ENCODE measurements at places on chromosomes 16 and 17.

- no peak for DNase-seq
- H3K27ac ChIP-seq, result no peak overlapping the region
- no peaks in the 10 kb centered on the region for H3K27me3 ChIP-seq
- peaks cover 6% of the 10 kb centered on the region for H3K36me3 ChIP-seq
- no peak overlapping the region for H3K4me3 ChIP-seq
- H3K4me1 ChIP-seq, result no peaks in the 10 kb centered on the region
Measured at GRCh38 chr16:12291989-12292759, 315.6 kb downstream of the SNX29 start.

DNA sequence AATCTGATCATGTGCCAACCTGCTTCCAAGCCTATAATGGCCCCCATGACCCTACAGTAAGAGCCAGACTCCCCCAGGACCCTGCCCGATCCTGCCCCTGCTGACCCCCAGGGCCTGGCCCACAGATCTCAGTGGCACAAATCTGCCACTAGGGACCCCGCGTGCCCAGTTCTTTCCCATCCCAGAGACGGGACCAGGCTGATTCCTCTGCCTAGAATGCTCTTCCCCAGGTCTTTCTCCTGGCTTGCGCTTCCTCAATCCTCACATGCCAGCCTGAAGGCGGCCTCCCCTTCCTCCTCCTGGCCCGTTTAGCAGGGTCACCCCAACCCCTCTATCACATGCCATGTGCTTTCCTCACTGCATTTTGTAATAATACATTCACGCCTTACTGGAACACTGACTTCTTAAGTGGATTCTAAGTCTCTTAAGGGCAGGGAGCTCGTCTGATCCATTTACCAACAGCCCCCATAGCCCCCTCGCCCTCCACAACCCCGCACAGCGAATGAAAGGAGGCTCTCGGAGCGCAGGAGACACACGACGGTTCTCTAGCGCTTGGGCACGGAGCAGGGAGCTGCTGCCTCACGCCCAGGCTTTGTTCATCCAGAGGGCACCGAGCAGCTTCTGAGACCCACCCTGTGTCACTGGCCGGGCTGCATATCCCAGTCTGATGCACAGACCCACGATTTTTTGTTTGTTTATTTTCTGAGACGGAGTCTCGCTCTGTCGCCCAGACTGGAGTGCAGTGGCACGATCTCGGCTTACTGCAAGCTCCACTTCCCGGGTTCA lies 1.2 kb downstream of the TRIM65 start:
- H3K27ac ChIP-seq, result peak overlapping the region; percentile 38
- DNase-seq, result no peak
- H3K4me3 ChIP-seq, result peak overlapping the region; percentile 58
- H3K27me3 ChIP-seq, result no peaks in the 10 kb centered on the region
- peaks cover 4% of the 10 kb centered on the region for H3K4me1 ChIP-seq

DNA sequence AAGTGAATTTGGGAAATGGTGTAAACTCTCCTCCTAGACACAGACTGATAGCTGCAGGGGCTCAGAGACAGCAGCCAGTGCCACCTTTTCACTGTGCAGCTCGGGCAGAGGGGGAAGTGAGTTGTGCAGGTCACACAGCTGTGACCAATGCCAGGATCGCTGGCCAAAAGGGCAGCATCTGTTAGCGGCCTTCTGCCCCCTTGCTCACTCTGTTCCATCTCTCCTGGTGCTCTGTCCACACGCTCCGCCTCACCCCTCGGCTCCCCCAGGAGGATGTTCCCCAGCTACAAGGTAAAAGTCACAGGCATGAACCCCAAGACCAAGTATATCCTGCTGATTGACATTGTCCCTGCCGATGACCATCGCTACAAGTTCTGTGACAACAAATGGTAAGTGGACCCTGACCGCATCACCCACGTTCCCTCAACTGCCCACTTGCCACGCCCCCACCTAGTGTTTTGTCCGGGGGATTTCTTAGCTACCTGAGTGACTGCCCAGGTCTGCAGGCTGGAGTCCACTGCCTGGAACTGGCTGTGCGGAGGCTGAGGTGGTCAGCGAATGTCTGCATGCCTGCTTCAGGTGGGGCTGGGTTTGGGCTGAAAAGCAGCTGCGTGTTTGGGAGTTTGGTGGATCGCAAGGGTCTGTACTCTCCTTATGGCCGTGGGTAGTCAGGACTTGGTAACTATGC lies 13.5 kb downstream of the TBX4 start:
- DNase-seq, result no peak
- H3K27me3 ChIP-seq, result no peaks in the 10 kb centered on the region
- H3K4me3 ChIP-seq, result no peak overlapping the region
- H3K4me1 ChIP-seq, result peaks cover 8% of the 10 kb centered on the region

- no peaks in the 10 kb centered on the region for H3K27me3 ChIP-seq
- H3K4me3 ChIP-seq, result peak overlapping the region; percentile 39
- H3K4me1 ChIP-seq, result peaks cover 55% of the 10 kb centered on the region
- peak overlapping the region; percentile 84 for H3K27ac ChIP-seq
- H3K36me3 ChIP-seq, result peaks cover 3% of the 10 kb centered on the region
Measured at GRCh38 chr17:35046740-35047283, 16.7 kb downstream of the RFFL start.

- no peak for DNase-seq
- no peak overlapping the region for H3K27ac ChIP-seq
Measured at GRCh38 chr16:65318138-65318537, 196.3 kb upstream of the CDH11 start.

DNA sequence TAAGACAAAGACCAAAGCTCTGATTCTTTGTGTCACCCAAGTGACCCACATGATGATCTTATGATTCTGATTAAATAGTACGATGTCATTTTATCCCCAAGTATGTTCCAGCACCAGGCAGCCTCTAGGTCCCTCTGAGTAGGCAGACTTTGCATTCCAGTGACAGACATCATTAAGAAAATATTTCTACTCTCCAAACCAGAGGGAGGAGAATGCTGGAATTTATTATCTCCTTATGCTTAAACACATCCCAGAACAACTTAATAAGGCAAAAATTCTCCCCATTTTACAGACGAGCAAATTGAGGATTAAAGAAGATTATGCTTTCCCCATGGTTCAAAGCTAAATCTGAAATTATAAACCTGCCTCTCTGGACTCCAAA lies 192.8 kb upstream of the CDH11 start:
- no peaks in the 10 kb centered on the region for H3K36me3 ChIP-seq
- no peak for DNase-seq
- H3K4me1 ChIP-seq, result no peaks in the 10 kb centered on the region
- H3K4me3 ChIP-seq, result no peak overlapping the region
- H3K27me3 ChIP-seq, result no peaks in the 10 kb centered on the region

GRCh38 chr16:87828907-87829621 lies 40.2 kb downstream of the SLC7A5 start:
- H3K36me3 ChIP-seq, result peaks cover 13% of the 10 kb centered on the region
- H3K4me3 ChIP-seq, result no peak overlapping the region
- no peak overlapping the region for H3K27ac ChIP-seq
- H3K27me3 ChIP-seq, result no peaks in the 10 kb centered on the region
- no peak for DNase-seq

DNA sequence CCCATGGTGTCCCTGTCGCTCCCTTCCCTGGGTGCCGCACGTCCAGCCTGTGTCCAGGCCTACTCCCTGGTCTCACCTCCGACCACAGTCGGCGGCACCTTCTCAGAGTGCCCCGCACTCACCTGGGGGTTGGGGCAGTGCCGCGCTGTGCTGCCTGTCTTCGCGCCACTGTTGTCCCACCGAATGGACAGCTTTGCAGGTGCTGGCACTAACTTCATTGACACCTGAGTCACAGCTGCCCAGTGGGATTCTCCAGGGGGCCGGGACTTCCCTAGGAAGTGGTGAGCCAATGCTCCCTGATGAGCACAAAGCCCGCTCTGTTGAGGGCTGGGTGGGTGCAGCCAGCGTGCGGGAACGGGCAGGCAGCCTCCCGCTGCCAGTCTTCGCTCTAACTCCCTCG lies 24.3 kb upstream of the DBNDD1 start:
- peaks cover 38% of the 10 kb centered on the region for H3K27me3 ChIP-seq
- no peak overlapping the region for H3K27ac ChIP-seq
- peaks cover 3% of the 10 kb centered on the region for H3K36me3 ChIP-seq
- no peak overlapping the region for H3K4me3 ChIP-seq
- DNase-seq, result no peak

DNA sequence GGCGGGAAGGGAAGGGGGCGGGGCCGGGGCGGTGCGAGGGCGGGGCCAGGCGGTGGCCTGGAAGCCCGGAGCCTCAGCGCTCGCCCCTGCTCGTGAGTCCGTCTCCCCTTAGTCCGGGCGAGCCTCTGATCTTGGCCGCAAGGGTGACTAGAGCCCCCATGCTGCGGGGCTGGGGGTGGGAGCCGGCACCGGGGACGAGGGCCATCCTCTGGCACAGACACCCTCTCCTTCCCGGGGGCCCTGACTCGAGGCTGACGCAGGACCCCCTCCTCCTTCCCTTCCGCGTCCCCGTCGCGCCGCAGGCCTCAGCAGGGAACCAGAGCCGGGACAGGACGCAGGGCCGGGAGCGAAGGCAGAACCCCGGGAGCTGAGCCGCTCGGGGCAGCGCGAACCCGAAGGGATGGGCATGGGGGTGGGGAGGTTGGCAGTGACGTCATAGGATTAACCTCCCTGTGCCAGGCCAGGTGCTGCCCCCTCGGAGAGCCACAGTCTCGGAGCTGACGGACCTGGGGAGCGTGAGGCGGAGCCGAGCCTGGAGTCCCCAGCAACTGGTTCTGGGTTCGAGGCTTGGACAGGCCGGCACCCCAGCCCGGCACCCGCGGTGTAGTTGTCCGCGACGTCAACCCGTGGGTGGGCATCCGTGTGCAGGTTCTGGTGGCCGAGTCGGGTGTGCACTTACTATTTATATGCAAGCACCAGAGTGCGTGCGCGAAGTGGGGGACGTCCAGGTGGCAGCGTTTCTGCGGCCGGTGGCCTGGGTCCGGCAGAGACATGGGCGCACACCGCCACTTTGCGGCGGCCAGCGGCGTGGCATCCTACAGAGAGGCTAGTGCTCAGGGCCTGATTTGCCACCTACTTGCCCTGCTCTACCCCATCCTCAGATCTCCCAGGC lies 503 bp upstream of the PLCD3 start:
- no peaks in the 10 kb centered on the region for H3K36me3 ChIP-seq
- H3K27me3 ChIP-seq, result no peaks in the 10 kb centered on the region
- H3K4me3 ChIP-seq, result peak overlapping the region; percentile 100
- H3K27ac ChIP-seq, result peak overlapping the region; percentile 96
- peaks cover 33% of the 10 kb centered on the region for H3K4me1 ChIP-seq
- peak; percentile 67 for DNase-seq

DNA sequence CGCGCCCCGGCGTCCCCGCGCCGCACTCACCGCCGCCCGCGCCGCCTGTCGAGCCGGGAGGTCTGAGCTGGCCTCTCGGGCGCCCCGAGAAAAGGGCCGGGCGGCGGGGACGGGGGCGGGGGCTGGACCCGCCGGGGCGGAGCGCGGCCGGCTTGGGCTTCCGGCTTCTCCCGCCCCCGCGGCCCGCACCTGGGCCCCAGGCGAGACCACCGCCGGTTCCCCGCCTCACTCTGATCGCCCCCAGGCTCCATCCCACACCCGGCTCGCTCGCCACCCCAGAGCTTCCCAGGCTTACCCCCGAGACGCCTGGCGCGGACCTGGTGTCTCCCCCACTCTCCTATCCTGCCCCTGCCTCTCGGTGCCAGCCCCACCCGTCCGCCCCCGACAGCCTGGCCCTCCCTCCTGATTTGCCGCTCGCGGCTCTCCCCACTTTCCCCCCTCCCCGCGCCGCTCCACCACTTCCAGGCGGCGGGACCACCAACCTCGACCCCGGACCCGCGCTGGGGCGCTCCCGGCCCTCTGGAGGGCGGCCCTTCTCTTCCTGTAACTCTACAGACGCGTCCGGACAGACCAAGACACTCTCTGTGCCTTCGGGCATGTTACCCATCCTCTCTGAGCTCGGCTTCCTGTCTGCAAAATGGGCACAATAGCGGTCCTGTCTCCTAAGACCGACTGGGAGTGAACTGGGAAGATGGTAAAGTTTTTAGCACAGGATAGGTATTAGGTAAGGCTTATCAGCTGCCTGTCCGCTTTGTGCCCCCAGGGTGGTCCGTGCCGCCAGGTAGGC lies at the start of gene LITAF:
Gene LITAF, minus strand, starts transcription at position 64 of the 787 bp plus-strand sequence. CDS start 30,189 bp downstream, outside the sequence.
- H3K4me1 ChIP-seq, result peaks cover 38% of the 10 kb centered on the region
- H3K4me3 ChIP-seq, result peak within 1 kb of the TSS; percentile 89
- H3K27me3 ChIP-seq, result no peaks in the 10 kb centered on the region
- peaks cover 4% of the 10 kb centered on the region for H3K36me3 ChIP-seq

- peaks cover 47% of the 10 kb centered on the region for H3K36me3 ChIP-seq
- H3K4me1 ChIP-seq, result no peaks in the 10 kb centered on the region
- H3K27ac ChIP-seq, result no peak overlapping the region
- DNase-seq, result no peak
Measured at GRCh38 chr16:67456391-67457081, 24.4 kb downstream of the ATP6V0D1 start.

GRCh38 chr16:77403732-77404131 lies 31.1 kb downstream of the ADAMTS18 start:
- no peaks in the 10 kb centered on the region for H3K4me1 ChIP-seq
- no peak for DNase-seq
- no peak overlapping the region for H3K27ac ChIP-seq
- no peak overlapping the region for H3K4me3 ChIP-seq

- no peaks in the 10 kb centered on the region for H3K27me3 ChIP-seq
- no peak overlapping the region for H3K4me3 ChIP-seq
- H3K4me1 ChIP-seq, result no peaks in the 10 kb centered on the region
- H3K36me3 ChIP-seq, result no peaks in the 10 kb centered on the region
Measured at GRCh38 chr16:87117936-87118335, 199.3 kb downstream of the C16orf95 start.

DNA sequence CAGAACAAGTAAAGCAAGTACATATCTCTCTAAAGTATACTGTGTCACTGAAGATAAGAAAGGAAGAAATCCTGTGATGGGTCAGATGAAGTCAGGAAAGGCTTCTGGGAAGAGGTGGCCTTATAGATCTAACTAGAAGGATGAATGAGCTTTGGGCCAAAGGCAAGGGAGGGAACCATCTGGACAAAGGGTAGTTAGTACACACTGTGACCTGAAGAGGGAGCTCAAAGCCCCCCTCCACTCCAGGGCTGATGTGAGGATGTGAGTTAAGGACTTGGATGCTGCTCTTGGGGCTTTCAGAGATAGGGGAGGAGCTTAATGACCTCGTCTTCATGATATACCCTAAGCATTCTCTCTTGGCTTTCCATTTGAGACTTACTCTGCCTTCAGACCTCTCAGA lies 185.3 kb upstream of the CACNG3 start:
- DNase-seq, result peak; percentile 3
- no peak overlapping the region for H3K27ac ChIP-seq
- H3K27me3 ChIP-seq, result no peaks in the 10 kb centered on the region
- peaks cover 5% of the 10 kb centered on the region for H3K4me1 ChIP-seq
- peaks cover 4% of the 10 kb centered on the region for H3K36me3 ChIP-seq

GRCh38 chr16:84329016-84329415 lies 34.3 kb downstream of the WFDC1 start:
- H3K27me3 ChIP-seq, result peaks cover 35% of the 10 kb centered on the region
- H3K4me1 ChIP-seq, result no peaks in the 10 kb centered on the region
- no peaks in the 10 kb centered on the region for H3K36me3 ChIP-seq
- no peak for DNase-seq
- H3K4me3 ChIP-seq, result no peak overlapping the region
- H3K27ac ChIP-seq, result no peak overlapping the region

DNA sequence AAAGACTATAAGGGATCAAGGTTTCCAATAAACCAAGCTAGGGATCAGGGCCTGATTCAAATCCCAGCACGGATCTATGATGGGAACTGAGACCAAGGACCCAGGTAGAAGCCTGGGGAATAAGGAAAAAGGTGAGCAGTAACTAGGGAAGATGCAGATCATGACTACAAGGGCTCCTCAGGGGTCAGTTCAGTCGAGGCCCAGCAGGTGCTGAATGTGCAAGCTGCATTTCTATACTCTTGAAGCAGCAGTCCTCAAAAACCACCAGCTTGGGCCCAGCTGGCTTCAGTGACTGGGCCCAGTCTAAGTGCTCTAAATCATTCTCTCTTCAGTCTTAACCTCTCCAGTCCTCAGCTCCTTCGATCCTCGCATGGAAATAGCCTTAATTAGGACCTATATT lies 228.8 kb upstream of the AXIN2 start:
- no peaks in the 10 kb centered on the region for H3K4me1 ChIP-seq
- H3K4me3 ChIP-seq, result no peak overlapping the region
- no peak overlapping the region for H3K27ac ChIP-seq
- no peak for DNase-seq

Measured in T-cell (primary cell).